ENCODE measurements at places on chromosomes 11 and 22. TPM values are rescaled to one million over a fixed set of nuclear protein-coding genes. Genes with fewer than 3 reads are reported as not detected.

Gene GSC2
- not detected for total RNA-seq

Gene DEUP1
- not detected for total RNA-seq

Gene TRIM48
- not detected for total RNA-seq

Gene C11orf52
- total RNA-seq, result 5.5 TPM

Gene SYT12
- total RNA-seq, result 0.34 TPM

Gene TEAD1
- total RNA-seq, result 96.5 TPM

Gene MS4A15
- total RNA-seq, result not detected

Gene TRIM22
- total RNA-seq, result 24.1 TPM

Gene MFNG
- 10.5 TPM for total RNA-seq

Gene OR5A1
- total RNA-seq, result not detected

Gene YPEL4
- 0.33 TPM for total RNA-seq

Gene PATE4
- not detected for total RNA-seq

Gene STT3A
- total RNA-seq, result 90.9 TPM

Gene OR10G8
- total RNA-seq, result not detected

Gene UPK3A
- total RNA-seq, result not detected

Gene BRMS1
- total RNA-seq, result 15.0 TPM

Gene TTC9C
- 11.7 TPM for total RNA-seq

Gene CLMP
- total RNA-seq, result 19.7 TPM

Gene BCR
- total RNA-seq, result 48.0 TPM

Gene TMEM121B
- total RNA-seq, result 1.1 TPM

Gene YPEL1
- 12.5 TPM for total RNA-seq

Gene SYT9
- 0.11 TPM for total RNA-seq

Gene RTN4R
- 1.1 TPM for total RNA-seq

Gene LRRC4C
- total RNA-seq, result 1.5 TPM

Gene GDPD4
- total RNA-seq, result not detected

Gene MYOD1
- not detected for total RNA-seq

Gene FOLR1
- total RNA-seq, result 0.32 TPM

Gene UBQLN3
- total RNA-seq, result not detected

Gene LIF
- 0.59 TPM for total RNA-seq

Gene INS
- not detected for total RNA-seq

Gene PRG2
- total RNA-seq, result 0.23 TPM

Gene OR56B1
- not detected for total RNA-seq

Gene KCNJ1
- total RNA-seq, result not detected

Gene OR6A2
- 0.08 TPM for total RNA-seq

Gene BID
- total RNA-seq, result 13.1 TPM

Gene FAM111B
- total RNA-seq, result not detected

Gene ARHGAP8
- 0.82 TPM for total RNA-seq

Gene OR52N5
- not detected for total RNA-seq

Gene TBX1
- 0.96 TPM for total RNA-seq

Gene GAL3ST3
- total RNA-seq, result 13.6 TPM

Gene MIOX
- not detected for total RNA-seq

Gene GLYATL1
- not detected for total RNA-seq

Gene CDHR5
- total RNA-seq, result not detected

Gene SYCE3
- not detected for total RNA-seq

Gene TCN2
- 10.9 TPM for total RNA-seq

Gene KREMEN1
- 53.6 TPM for total RNA-seq

Gene CD3G
- 0.65 TPM for total RNA-seq

Gene OR51E2
- not detected for total RNA-seq

Gene CASP12
- 0.26 TPM for total RNA-seq

Gene CTTN
- 87.0 TPM for total RNA-seq

Gene MUC5B
- not detected for total RNA-seq

Gene P2RY6
- total RNA-seq, result 2.7 TPM

Gene TAGLN
- total RNA-seq, result 1,307 TPM

Gene CDC45
- 0.85 TPM for total RNA-seq

Gene RAB3IL1
- total RNA-seq, result 17.4 TPM

Gene MRGPRE
- 0.28 TPM for total RNA-seq

Gene RNF169
- 11.4 TPM for total RNA-seq

Gene KRTAP5-7
- not detected for total RNA-seq

All from right cardiac atrium (tissue), 5 donors.